Right atrium auricular region (tissue), 2 donors: ENCODE measurements at places on chromosomes 11 and 22. TPM values are rescaled to one million over a fixed set of nuclear protein-coding genes. Genes with fewer than 3 reads are reported as not detected.

- no peaks in the 10 kb centered on the region for H3K27me3 ChIP-seq
- no peaks in the 10 kb centered on the region for H3K36me3 ChIP-seq
- no peaks in the 10 kb centered on the region for H3K4me1 ChIP-seq
- H3K27ac ChIP-seq, result no peak overlapping the region
Observed at GRCh38 chr11:109984634-109985289, 108.4 kb upstream of the ZC3H12C start.

DNA sequence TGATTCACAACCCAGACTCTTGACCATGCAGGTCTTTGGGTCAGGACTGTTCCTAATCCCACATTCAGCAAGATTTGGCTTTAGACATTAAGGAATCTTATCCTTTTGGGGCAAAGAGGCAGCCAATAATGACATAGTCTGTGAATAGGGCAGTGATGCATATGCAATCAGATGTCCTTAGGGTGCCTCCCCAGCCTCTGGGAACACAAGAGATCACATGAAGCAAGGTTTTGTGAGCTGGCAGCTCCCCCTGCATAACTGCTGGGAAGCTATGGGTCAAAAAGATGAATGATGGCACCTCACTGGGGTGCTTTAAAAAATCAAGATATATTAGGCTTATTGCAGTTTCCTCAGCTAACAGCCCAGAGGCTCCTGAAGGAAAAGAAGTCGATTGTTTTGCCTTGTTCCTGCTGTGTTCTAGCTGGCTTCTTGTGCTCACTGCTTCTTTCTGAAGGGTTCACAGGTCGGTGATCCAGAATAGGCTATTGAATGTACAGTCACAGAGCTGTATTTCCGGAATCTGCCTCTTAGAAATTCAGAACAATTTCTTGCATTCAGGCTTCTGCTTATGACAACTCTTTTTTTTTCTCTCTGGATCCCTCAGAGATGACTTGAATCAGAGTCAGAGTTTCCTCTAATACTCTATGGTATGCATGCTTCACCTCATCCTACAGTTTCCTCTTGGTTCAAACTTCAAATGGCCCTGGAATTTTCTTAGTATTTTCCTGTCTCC, 31.7 kb downstream of the INSC start:
- H3K36me3 ChIP-seq, result no peaks in the 10 kb centered on the region
- no peaks in the 10 kb centered on the region for H3K27me3 ChIP-seq
- H3K4me3 ChIP-seq, result no peak overlapping the region
- H3K27ac ChIP-seq, result no peak overlapping the region

DNA sequence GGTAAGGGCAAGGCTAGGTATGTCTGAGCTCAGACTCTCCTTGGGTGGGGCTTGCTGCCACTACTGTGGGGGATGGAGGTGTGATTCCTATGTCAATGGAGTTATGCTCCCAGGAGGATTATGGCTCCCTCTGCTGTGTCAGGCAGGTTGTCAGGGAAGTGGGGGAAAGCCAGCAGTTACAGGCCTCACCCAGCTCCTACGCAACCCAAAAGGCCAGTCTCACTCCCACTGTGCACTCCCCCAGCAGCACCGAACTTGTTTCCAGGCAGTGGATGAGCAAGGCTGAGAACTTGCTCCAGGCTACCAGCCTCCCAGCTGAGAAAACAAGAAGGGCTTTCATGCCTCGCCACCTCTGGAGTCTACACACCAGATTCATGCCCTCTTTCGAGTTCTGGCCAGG, 18.2 kb downstream of the C11orf91 start:
- H3K36me3 ChIP-seq, result no peaks in the 10 kb centered on the region
- H3K4me1 ChIP-seq, result no peaks in the 10 kb centered on the region
- H3K4me3 ChIP-seq, result no peak overlapping the region
- H3K27ac ChIP-seq, result no peak overlapping the region
- no peaks in the 10 kb centered on the region for H3K27me3 ChIP-seq

- no peak overlapping the region for H3K4me3 ChIP-seq
- H3K4me1 ChIP-seq, result no peaks in the 10 kb centered on the region
- no peaks in the 10 kb centered on the region for H3K36me3 ChIP-seq
- H3K27ac ChIP-seq, result no peak overlapping the region
- DNase-seq, result no peak
- no peaks in the 10 kb centered on the region for H3K27me3 ChIP-seq
Observed at GRCh38 chr11:19087658-19088057, 27.1 kb upstream of the MRGPRX2 start.

ACR gene
- not detected for total RNA-seq

GAL3ST3 gene
- 22.7 TPM for total RNA-seq

OR1S2 gene
- total RNA-seq, result not detected
